Stimulated activated CD4-positive, alpha-beta T cell treated with anti-CD3 and anti-CD28 coated beads, Interleukin-1b, Interleukin-23, amount 100 ng/mL, for 48 hours (primary cell): ENCODE measurements at places on chromosomes 13 and 19.

DNA sequence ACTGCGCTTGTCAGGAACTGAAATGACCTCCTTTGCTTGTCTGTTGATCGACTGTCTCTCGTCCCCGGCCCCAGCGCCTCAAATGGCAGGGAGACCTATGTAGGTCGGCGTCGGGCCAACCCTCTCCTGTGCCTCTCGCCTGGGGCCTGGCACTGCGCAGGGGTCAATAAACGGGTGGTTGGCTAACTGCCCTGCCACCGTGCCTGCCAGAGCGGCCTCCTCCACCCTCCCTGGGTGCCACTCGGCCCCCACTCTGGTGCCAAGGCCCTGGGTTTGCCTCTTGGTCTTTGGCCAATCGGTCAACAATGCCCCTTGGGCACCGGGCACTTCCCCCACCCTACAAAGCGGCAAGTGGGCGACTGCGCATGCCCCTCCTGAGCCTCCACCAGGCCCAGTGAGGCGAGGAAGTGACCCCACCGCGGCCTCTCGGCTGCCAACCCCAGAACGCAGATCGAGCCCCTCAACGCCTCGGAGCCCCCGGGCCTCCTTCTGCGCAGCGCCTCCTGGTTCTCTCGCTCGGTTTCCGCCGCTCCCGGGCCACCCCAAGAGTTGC, 1.1 kb downstream of the KEAP1 start:
- peak; percentile 30 for DNase-seq

- DNase-seq = peak; percentile 38
Observed at GRCh38 chr13:25037057-25037813, 58.7 kb upstream of the PABPC3 start.

DNA sequence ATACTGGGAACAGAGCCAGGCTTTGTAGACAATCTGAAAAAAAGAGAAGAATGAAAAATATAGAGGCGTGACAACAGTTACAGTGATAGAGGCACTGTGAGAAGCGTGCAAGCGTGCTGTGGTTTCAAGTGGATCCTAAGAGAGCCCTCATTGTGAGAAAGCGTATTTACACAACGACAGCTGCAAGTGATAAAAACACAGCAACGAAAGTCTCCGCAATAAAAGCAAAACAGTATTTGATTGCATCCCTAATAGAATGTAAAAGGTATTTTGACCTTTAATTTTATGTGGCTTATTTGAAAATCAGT, 642.7 kb upstream of the ARGLU1 start:
- no peak for DNase-seq

DNA sequence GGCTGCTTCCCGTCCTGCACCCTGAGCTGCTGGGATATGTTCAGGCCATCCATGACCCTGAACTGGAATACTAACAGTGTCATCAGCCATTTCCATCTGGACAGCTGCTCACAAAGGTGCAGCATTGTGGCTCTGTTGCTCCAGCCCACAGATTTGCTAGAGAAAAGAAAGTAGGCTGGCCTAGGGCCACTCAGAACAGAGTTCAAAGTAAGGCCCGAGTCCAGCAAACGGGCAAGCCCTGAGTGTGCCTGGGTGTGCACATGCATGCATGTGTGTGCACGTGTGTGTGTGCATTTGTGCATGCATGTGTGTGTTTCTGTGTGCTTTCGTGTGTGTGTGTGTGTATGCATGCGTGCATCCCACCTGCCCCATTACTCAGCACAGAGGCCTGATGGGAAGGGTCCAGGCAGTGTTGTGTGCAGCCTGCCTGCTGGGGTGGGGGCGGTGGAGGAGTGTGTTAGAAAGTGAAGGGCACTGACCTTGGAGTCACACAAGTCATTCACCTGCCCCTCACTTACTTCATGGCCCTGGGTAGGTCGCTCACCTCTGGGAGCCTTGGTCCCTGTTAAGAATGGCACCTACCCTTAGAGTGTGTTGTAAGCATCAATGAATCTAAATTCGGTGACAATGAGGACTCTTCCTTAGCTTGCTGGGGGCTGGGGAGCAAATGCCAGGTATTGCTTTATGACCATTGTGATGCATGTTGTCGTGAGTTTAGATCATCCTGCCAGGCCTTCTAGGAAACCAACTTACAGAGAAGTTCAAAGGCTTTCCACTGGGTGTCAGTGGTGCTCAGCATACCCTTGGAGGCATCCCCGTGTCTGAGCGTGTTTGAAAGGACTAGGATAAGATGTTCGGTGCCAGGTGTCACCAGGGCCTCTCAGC, 53.2 kb downstream of the GPR12 start:
- peak; percentile 40 for DNase-seq

GRCh38 chr19:9936326-9937000, at the start of gene OLFM2:
Gene OLFM2 (minus strand): TSS chr19:9936515. CDS start chr19:9936366, 149 bp downstream.
- DNase-seq = no peak

GRCh38 chr19:45150180-45150579, 10.6 kb downstream of the NKPD1 start:
- no peak for DNase-seq

DNA sequence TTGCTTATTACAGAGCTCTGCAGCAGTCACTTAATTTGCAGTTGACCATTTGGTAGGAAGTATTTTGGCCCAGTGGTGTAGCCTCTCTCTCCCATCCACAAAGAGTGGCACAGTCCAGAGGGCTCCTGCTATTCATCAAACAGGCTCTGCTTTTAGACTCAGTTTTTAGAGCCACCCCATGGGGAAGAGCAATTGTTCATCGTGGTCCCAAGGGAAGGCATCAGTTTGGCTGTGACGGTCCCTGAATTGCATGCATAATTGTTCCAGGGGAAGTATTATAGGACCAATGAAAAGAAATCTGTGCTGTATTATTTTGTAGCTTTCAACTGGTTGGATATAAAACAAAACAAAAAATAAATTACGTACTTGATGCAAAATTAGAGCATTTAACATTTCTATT, 799.0 kb downstream of the DACH1 start:
- DNase-seq = no peak

GRCh38 chr13:26310003-26310402, 56.1 kb downstream of the CDK8 start:
- DNase-seq = no peak

GRCh38 chr13:60152904-60153303, 10.8 kb downstream of the DIAPH3 start:
- DNase-seq = no peak

DNA sequence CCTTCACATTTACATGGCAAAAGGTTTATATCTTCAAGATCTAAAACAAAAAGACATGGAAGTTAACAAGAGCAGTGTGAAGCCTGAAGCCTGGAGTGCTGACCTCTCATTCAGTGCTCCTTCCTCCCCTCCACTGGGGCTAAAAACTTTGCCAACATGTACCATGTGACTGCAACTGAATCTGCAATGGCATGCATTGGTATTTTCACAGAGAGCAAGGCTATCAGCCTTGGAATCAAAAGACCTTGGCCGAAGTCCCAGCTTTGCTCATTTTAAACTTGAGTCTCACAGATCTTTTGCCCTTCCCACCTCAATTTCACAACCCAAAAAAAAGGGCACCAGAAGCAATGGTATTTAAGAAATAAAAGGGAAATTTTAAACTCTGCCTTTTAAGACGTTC, 325.1 kb downstream of the DCT start:
- no peak for DNase-seq

GRCh38 chr19:47058621-47059022, 10.2 kb upstream of the TMEM160 start:
- no peak for DNase-seq

GRCh38 chr19:478236-478903, 17.5 kb upstream of the SHC2 start:
- no peak for DNase-seq

DNA sequence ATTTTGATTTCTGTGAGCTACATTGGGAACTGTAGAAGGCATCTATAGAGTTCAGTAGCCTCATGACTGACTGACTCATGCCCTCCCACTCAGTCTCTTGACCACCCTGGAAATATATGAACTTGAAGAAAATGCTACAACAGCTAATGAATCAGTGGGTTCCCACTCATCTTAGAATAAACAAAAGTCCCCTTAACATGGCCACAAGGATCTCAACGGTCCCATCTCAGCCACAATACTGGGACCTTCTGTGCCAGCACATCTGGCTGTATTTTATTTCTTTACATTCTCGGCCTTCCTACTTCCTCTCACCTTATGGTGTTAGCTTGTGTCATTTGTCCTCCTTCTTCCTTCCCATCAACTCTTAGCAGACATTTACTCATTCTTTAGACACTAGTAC, 619.8 kb downstream of the DCT start:
- DNase-seq = no peak

DNA sequence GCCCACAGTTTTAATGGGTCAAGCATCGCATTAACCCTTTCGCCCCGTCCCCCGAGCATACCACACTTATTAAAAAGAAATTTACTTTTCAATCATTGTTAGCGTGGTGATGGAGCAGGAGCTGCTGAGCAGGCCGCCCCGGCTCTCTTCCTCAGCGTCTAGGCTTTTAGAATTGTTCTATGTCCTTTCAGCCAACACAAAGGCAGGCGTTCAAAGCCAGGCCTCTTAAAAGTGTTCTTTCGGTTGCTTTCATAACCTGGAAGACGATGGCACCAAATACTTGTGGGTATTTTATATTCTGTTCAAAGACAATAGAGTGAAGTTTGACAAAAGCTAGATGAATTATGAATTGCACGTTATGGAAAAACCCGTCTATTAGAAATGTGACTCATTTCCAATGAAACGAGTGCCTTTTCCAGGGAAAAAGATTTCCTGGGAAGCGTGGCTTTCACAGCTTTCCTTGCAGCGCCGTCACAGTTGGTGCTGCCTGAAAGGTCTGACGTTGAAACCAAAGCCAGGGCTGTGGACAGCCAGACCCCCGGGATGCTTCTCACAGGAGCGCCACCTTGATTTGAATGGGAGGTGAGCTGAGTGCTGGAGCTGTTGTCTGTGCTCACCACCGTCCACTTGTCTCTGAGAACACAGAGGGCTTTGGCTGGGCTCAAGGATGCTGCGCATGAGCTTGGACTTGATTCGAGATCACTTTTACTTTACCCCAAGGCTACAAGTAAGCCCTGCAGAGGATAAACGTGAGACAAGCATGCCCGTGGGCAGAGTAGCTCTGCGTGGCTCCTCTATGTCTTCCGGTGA, 78.8 kb downstream of the SOX1 start:
- no peak for DNase-seq

GRCh38 chr19:20388706-20389225, 176.8 kb downstream of the ZNF737 start:
- DNase-seq = no peak

DNA sequence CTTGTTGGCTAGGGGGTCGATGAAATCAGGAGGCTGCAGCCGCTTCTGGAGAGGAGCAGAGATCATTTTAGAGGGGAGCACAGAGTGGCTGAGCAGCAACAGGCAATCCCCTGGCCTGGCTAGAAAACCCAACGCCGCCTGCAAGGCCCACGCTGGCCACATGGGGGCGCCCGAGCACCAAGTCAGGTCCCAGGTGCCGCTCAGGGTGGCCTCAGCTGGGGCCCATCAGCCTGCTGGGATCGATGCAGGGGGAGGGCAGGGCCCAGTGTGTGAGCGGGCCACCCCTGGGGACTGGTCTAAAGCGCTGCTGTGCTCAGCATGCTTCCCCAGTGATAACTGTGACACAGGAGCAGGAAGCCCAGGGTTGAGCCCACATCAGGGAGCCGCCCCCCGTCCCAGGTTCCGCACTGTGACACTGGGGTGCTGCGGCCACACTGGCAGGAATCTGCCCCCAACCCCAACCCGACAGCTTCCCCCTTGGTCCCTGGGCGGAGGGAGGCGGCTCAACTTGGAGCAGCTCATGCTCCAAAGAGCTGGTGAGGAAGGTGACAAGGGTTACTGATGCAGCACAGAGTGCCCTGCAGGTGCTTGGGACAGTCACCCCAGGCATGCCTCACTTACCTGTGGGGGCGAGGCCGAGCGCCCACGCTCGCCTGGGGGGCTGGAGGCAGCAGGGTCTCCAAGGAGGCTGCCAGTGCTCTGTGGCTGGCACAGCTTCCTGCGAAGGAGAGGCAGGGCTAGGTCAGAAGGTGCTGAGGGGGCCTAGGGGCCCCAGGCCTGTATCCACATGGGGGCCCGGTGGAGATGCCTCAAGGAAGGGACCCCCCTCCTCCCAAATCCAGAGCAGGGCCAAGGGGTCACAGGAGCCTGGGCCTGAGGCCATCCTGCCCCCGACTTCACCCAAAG, 13.3 kb upstream of the ISYNA1 start:
- DNase-seq = peak; percentile 84

- no peak for DNase-seq
Observed at GRCh38 chr13:52931131-52931530, 82.7 kb upstream of the PCDH8 start.

DNA sequence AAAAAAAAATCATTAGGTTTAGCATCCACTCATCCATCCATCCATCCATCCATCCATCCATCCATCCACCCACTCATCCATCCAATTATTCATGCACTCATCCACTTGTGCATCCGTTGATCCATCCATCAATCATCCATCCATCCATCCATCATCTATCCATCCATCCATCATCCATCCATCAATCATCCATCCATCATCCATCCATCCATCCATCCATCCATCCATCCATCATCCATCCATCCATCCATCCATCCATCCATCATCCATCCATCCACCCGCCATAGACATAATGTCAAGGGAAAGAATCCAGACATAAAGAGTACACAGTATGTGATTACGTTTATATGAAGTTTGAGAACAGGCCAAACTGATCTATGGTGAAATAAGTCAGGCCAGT, 9.0 kb upstream of the SELENOW start:
- DNase-seq = no peak

DNA sequence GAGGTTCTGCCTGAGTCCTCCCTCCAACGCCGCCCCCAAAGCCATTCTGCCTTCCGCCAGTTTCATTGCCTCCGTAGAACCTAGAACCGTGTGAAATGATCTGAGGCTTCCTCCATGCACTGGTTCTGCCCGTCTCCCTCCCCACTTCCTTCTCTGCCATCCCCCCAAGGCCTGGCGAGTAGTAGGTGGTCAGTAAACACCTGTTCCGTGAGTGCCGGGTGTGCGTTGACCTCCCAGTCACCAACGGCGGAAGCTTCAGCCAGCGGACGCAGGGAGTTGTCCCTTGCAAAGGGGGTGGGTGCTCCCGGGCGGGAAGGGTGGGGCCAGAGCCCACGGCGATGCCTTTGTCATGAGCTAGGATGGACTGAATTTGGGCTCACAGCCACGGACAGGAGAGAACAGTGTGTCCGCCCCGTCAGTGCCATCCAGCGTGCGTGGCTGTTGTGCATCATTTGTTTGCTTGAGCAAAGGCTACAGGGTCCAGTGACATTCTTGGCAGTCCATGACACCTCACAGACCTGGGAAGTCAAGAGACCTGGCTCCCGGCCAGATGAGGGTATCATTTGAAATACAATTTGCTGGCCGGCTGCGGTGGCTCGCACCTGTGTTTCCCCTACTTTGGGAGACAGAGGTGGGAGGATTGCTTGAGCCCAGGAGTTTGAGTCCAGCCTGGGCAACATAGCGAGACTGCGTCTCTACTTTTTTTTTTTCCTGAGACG, 43.1 kb downstream of the NFIC start:
- DNase-seq = no peak

DNA sequence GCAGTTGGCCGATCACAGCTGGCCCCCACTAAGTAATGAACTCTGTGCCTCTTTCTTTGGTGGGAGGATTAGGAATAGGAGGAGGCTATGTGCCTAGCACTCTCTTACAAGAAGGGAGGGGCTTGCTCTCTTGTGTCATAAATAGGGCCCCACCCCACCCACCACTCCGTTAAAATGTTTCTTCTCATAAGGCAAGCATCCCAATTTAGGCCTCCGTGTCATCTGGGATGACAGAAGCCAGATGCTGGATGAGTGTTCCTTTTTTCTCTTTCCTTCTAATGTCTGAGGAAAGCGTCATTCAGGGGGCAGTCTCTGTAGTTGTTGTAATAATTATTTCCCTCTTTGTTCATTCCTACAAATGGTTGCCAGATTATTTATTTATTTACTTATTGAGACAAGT, at the start of gene LIPE:
LIPE (minus strand) TSS at position 76 of the 400 bp plus-strand sequence. CDS start 239 bp downstream, outside the sequence.
- DNase-seq = no peak
